ENCODE measurements at places on chromosomes 2 and 18.

GRCh38 chr2:229240984-229241491 is 30.0 kb downstream of the PID1 start:
- no peak for DNase-seq

GRCh38 chr2:22326250-22326649 is 1058.7 kb upstream of the KLHL29 start:
- DNase-seq: no peak

GRCh38 chr18:23712445-23712844 is 23.2 kb downstream of the LAMA3 start:
- no peak for DNase-seq

DNA sequence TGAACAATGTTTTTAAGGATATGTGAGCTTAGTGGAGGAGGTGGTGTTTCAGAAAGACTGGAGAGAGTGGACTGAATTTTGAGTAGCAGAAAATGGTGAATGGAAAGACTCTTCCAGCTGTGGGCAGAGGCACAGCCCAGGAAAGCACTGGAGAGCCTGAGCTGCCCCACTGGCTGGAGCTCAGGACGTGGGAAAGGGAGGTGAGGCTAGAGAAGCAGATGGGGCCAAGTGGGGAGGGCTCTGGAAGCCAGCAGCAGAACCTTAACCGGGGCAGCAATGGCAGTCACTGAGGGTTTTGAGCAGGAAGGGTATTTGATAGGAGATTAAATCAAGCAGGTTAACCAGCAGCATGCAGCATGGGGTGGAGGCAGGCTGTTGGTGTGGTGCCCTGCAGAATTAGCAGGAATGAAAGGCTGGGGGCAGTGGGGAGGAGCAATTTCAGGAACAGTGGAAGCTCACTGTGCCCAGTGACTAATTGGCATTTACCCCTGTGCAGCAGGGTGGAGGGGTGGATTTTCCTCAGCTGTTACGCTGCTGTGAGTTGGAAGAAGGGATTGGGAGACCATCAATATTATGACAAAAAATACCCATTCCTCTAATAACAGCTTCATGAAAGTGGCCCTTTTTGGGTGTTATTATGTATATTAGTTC is 136.2 kb downstream of the CERS6 start:
- DNase-seq: no peak

- no peak for DNase-seq
Observed at GRCh38 chr2:887639-888038, 63.0 kb upstream of the SNTG2 start.

GRCh38 chr18:13137670-13138419 is 80.7 kb upstream of the LDLRAD4 start:
- DNase-seq: no peak
